Activated CD4-positive, alpha-beta T cell treated with anti-CD3 and anti-CD28 coated beads for 48 hours (primary cell): ENCODE measurements at places on chromosomes 4 and X.

DNA sequence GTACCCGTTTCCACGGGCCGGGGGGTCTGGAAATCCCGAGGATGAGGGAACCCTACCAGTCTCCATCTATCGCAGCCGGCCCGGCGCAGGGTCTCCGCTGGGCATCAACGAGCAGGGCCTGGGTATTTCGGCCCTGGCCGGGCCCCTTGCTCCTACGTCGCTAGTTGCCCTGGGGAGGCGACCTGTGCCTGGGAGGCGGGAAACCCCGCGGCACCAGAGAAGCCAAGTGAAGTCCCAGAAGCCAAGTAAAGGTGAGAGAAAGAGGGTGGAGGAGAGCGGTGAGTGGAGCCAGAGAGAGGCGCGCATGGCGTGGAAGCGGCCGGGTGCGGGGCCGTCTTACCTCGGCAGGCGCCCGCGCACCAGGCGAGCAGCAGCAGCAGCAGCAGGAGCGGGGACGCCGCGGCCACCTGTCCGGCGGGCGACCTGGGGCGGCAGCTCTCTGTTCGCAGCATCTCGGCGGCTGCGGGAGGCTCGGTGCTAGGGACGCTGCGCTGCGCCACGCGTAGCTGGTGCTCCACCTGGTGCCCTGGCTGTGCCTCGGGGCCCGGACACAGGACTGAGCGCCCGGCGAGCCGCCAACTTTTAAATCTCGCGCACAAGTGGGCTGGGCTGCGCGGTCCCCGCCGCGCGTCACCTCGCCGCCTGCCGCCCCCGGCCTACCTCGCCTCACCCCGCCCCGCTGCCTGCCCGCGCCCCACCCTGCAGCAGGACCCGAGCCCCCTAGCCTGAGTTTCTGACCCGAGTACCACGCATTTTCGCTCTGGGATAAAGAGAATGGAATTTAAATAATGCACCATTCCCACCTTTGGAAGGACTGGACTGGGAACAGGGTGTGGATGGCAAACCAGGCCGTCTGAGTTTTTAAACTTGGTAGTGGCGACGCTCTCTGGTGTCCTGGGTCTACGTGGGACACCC is at the start of gene NMU:
Gene NMU, minus strand, starts transcription at position 558 of the 915 bp plus-strand sequence. Its CDS starts 106 bp downstream, at position 452.
- peak; percentile 62 for DNase-seq

DNA sequence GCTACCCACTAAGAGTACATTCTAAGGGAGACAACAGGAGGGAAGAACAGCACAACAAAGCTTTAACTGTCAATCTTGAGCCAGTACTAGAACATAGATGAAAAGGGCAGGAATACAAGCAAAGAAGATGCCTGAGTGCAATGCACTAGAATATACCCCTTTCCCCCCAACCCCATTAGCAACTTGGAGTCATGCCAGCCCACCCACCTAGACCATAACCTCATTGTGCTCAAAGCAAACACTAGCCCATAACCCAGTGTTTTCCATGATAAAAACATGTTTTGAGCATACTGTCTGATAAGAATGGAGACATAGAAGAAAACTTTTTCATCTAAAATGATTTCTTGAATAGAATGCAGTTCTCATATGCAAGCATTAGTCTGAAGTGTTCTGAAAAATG is 183.2 kb downstream of the RAP1GDS1 start:
- DNase-seq: no peak

- no peak for DNase-seq
Observed at GRCh38 chr4:23392860-23393458, 496.9 kb downstream of the PPARGC1A start.

- DNase-seq: no peak
Observed at GRCh38 chr4:166862032-166862431, 372.3 kb downstream of the SPOCK3 start.

DNA sequence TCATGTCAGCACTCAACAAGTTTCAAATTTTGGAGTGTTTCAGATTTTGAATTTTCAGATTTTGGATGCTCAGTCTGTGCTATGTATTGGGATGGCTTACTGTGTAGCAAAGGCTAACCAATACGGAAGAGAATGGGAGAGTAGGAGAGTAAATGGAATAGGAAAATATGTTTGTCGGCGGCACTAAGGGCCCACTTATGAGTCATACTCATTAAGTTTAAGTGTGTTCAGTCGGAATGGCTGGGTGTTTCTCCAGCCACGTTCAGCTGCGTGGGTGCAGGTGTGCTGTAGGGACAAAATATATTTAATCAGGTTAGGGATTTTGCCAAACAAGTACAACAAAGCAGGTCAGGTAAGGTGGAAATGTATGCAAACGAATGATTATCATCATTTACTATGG is 13.6 kb downstream of the FTHL17 start:
- DNase-seq: no peak

- DNase-seq: no peak
Observed at GRCh38 chr4:129561886-129562671, 466.1 kb downstream of the C4orf33 start.

DNA sequence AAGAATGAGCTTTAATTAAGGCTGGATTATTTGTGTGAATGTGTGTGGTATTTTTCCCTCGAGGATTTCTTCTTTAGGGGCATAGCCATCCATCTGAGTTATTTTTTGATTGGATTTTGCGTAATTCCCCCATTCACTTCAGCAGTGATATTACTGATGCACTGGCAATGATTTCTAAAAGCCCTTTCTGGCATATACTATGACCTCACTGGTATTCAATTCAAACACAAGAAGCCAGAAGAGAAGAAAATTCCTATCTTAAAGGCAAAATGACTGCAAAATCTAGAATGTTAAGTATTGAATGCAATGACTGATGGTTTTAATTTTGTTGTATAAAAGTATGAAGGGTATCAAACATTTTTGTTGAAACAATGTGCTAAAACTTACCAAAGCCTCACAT is 71.1 kb upstream of the DDIT4L start:
- DNase-seq: no peak

DNA sequence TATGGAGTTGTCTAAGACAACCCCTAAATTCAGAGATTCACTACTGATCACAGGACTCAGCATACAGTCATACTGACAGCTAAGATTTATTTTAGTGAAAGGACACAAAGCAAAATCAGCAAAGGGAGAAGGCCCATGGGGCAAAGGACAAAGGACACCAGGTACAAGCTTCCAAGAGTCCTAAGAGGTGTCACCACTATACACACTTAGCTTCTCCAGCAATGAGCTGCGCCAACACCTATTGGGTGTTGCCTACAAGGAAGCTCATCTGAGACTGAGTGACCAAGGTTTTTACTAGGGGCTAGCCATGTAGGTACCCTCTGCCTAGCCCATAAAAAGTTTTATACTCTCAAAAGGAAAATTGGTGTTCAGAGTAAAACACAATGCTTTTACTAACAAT is 55.4 kb upstream of the PABPC1L2A start:
- DNase-seq: no peak

DNA sequence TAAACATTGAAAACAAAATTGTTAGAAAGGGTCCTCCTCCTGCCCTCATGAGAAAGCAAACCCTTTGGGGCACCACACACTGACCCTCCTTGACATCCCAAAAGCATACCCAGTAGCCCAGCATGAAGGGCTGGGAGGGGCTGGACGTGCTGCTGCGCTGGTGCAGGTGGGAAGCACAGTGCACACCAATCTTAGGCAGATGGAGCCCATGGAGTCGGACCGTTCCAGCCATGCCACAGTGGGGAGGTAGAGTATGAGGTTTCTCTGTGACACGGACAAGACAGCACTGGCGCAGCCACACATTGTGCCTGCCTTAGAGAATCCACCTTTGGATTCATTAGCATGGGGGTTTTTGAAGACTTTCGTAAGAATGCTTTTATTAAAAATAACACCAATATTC is 544.2 kb upstream of the FRG1 start:
- DNase-seq: no peak

DNA sequence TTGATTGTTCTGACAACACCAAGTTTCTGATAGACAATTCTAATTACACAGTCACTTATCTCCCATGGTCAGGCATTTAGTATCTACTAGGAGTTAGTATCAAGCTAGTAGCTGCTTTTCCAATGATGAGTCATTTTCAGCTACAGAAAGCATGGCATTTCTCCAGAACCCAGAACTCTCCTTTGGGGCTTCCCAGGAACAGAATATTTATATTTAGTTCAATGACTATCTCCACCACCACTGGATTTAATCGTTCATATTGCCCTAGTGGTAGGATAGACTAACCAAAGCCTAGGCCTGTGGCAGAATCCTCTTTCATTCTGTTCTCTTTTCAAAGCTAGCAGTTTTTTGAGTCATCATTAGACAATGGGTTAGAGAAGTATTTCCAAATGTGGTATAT is 569.4 kb downstream of the GABRG1 start:
- no peak for DNase-seq

GRCh38 chrX:39022106-39022505 is 220.8 kb downstream of the MID1IP1 start:
- DNase-seq: no peak

DNA sequence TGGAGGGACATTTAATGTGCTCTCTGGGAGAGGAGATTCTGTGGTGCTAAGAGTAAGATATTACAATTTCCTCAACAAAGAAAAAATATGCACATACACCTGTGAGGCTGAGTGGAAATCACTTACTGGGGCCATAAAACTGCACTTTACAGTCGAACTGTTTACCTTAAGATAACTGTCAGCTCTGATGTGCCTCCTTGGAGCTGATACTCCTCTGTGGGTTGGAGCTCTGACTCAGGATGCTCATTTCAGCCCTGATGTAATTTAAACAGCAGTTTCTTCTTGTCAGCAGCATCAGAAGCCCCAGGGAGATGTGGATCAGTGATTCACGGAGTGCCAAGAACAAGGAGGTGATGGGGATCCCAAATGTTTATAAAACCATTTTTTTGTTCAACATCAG is 241.9 kb upstream of the SFRP2 start:
- DNase-seq: no peak

DNA sequence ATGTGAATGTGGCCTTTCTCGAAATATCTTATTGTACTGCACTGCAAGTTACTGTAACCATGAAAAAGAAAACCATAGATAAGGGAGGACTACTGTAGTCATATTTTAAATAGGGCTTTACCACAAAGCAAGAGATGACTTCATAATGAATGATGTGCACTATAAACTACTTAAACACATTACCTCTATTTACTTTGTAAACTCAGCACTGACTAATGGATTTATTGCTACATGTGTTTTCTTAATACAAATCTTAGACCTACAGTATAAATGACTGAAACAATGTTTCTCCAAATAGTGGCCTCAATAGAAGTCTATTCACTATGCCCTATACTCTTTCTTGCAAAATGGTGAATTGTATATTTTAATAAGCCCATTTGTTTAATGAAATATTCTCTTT is 61.1 kb downstream of the HDX start:
- DNase-seq: no peak

DNA sequence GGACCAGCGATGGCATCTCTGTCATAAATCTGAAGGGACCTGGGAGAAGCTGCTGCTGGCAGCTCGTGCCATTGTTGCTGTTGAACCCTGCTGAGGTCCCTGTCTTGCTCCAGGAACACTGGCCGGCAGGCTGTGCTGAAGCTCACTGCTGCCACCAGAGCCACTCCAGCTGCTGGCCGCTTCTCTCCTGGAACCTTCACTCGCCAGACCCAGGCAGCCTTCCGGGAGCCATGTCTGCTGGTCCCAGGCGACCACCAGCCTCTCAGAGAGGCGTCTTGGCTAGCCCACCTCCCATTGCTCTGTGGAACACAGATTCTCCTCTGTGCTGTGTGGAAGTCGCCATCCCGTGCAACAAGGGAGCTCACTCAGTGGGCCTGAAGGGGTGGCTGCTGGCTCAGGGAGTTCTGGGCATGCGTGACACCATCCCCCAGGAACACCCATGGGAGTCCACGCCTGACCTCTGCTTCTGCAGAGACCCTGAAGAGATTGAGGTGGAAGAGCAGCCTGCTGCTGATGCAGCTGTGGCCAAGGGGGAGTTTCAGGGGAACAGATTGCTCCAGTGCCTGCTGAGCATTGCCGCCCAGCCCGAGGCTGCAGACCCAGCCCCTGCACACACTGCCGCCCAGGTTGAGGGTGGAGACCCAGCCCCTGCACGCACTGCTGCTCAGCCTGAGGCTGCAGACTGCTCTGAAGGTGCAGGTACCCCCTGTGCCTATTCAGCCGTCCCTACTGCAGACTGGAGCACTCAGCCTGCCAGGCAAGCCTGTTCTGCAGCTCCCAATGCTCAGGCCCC is 33.1 kb upstream of the CYP4V2 start:
- no peak for DNase-seq

DNA sequence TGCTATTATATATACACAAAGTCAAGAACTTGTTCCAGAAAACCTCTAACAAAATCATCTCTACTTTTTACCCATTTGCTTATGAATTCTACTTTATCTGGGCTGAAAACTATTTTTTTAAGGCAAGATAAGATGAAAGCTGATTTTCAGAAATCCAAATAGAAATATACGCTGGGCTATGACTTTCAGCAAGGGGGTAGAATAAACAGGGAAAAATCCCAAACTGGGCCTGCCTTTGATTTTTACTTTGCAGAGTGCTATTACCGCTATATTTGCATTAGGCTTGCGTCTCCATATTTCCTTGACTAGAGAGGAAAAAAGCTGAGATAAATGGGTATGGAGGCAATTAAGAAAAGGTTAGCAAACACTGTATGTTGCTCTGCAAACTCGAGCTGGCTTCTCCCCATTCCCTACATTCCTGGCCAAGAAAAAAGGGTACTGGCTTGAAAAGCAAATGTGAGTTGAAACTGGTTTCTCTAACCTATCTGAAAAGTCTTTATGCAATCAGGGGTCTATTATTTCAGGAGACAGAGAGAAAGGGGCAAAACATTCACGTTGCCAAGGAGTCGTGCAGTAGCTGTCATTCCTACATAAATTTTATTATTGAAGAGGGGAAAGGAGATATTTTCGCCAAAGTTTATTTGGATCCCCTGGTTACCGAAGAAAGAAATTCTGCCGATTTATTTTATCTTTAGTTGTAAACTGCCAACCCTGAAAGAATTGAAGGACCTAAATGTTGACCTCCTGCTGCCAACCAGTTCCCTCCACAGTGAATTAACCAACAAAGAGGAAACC is 2.2 kb downstream of the TMEM47 start:
- no peak for DNase-seq

- DNase-seq: no peak
Observed at GRCh38 chr4:59664771-59665170, 1535.4 kb upstream of the ADGRL3 start.

- no peak for DNase-seq
Observed at GRCh38 chr4:41514766-41515481, 23.0 kb upstream of the LIMCH1 start.

DNA sequence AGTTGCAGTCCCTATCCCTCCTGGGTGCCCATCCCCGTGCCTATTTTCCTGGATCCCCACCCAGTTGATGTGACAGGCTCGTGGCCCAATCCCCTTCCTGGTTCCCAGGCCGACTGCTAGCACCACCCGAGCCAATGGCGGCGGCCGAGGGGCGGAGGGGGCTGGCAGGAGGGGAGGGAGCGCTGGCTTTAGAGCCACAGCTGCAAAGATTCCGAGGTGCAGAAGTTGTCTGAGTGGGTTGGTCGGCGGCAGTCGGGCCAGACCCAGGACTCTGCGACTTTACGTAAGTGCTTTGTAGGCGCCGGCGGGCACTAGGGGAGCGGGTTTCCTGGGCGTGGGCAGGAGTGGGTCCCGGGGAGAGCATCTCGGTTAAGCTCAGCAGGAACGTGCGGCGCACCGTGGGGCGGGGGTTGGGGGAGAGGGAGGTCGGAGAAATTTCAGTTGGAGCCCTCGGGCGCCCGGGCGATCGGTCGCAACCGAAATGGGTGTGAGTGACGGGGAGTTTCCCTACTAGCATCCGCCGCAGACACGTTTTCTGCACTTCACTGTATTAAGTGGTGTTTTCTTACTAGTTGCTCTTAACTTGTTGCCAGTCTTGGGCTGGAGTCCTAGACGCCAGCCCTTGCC is at the start of gene PLS3:
Gene PLS3, plus strand, starts transcription at position 197 of the 627 bp plus-strand sequence. CDS start 49,077 bp downstream, outside the sequence.
- peak; percentile 18 for DNase-seq

- DNase-seq: peak; percentile 86
Observed at GRCh38 chrX:38800981-38801845, at the start of gene MID1IP1. TSS of gene MID1IP1 (plus strand) at chrX:38801459. CDS start at chrX:38804947, 3,488 bp downstream.
